Activated gamma-delta T cell treated with Interleukin-2 at 50 U/mL for 16 hours (primary cell): ENCODE measurements at places on chromosomes 6 and 20.

- DNase-seq, result no peak
These were observed 9.2 kb upstream of the TBX18 start for GRCh38 chr6:84773431-84774156.

GRCh38 chr6:72216222-72217068, 330.1 kb downstream of the RIMS1 start:
- DNase-seq, result no peak

DNA sequence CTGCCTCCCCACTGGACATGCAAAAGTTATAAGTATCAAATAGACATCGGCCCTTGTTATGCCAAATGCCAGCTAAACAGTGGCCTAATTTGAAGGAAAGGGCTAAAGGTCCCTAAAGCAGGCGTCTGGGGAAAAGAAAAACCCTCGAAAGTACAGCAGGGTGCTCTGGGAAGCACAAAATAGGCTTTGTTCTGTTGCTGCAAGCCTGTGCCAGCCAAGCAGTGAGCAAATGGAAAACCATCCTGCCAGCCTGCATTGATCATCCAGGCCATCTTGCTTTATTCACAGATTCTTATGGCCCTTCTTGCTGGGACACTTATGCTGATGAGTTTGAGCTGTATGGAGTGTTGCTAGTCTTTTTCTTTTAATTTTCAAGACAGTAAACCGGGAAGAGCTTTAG, 62.2 kb upstream of the PLEKHG1 start:
- no peak for DNase-seq

- no peak for DNase-seq
These were observed 347.7 kb downstream of the BCKDHB start for GRCh38 chr6:80454197-80454596.

DNA sequence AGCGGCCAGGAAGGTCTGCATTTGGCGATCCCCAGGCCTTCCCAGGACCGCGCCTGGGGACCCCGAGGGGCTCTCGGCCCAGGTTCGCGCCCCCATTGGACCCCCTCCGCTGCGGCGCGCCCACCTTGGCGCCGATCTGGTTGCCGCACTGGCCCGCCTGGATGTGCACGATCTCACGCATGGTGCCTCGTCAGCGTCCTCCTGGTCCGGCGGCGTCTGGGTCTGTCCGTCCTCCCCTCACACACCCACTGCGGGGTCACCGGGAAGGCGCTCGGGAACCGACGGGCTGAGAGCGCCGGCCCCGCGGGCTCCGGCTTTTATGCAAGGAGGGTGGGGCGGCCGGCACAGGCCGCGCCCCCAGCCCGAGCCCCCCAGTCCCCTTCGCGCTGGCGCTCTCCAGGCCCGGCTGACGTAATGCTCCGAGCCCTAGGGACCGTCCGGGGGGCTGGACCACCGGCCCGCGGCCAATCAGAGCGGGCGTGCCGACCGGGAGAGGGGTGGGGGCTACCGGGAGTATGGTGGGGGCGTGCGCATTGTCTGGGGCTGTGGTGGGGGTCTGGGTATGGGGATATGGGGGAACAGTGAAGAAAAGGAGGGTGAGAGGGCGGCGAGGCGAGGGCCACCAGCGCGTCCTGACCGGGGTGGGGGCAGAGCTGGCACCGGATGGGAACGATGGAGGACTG, at the start of gene TUBB2B:
Gene TUBB2B, minus strand, starts transcription at position 291 of the 683 bp plus-strand sequence. Its CDS starts 110 bp downstream, at position 181.
- no peak for DNase-seq

- DNase-seq, result no peak
These were observed 5.2 kb upstream of the CNR1 start for GRCh38 chr6:88171312-88171711.

DNA sequence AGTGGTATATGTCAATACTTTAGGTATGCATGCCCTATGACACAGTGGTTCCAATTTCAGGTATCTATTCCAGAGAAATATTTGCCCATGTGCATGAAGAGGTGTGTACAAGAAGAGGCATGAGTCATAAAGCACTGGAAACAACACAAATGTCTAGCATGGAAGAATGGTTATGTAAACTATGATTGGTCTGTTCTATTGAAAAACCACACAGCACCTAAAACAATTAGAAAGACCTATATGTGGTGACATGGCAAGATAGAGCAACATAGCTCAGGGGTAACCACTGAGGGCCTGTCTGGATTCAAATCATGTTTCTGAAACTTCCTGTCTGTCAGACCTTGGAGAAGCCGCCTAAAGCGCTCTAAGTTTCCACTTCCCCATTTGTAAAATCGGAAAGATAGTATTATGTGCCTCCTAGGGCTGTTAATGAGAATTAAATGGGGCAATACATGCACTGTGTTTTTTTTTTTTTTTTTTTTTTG, 76.0 kb upstream of the SHLD1 start:
- no peak for DNase-seq
